NT2/D1 (cell line): ENCODE measurements at places on chromosomes 13 and 19.

DNA sequence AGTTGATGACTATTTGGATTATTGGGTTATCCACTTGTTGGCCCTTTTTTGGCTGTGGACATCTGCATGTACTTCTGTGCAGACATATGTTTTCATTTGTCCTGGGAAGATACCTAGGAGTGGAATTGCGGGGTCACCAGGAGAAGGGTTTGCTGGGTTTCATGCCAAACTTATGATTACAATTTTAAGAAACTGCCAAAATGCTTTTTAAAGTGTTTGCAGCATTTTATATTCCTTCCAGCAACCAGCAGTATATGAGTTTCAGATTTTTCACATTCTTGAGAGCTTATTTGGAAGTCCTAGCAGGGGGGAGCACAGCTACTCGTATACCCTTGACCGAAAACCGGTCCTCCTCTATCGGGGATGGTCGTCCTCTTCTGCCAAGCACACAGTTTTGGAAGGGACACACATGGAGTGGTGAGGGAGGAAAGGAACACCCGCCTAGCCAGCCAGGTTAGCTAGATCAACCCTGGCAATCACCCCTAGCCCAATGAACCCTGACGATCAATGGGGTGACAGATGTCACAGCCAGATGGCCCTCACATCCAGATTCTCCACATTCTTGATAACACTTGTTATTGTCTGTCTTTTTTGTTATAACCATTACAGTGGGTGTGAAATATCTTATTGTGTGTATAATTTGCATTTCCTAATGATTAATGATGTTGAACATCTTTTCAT lies 26.7 kb upstream of the RNF113B start:
- DNase-seq: no peak

DNA sequence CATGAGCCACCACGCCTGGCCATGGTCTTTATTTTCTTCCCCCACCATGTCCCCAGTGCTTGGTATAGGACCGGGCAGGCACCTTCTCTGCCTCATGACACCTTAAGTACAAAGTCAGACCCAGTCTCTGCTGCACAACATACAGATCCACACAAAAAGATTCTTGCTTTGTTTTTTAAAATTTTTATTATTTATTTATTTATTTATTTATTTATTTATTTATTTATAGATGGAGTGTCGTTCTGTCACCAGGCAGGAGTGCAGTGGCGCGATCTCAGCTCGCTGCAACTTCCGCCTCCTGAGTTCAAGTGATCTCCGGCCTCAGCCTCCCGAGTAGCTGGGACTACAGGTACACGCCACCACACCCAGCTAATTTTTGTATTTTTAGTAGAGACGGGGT lies 2.5 kb upstream of the NFIX start:
- no peak for DNase-seq

GRCh38 chr13:105579821-105580710 lies 955.4 kb downstream of the EFNB2 start:
- DNase-seq: no peak

- no peak for DNase-seq
These were observed 6.6 kb downstream of the MEGF8 start for GRCh38 chr19:42332059-42332458.

DNA sequence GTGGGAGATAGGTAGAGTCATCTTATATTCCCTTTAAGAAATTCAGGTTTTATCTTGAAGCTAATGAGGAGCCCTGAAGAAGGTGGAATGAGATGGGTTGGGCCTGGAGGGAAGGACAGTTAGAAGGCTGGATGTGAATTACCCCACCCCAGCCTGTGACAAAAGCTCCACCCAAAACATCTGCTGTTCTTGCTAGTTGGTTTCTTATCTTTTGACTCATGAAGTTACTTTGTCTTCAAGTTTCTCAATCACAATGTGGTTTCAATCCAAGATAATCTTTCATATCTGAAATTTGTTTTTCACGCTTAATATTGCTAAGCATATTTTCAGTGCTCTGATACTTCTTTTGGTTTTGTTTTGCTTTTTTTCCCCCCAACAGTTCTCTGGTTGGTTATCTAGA lies 38.3 kb upstream of the HMGB1 start:
- no peak for DNase-seq

GRCh38 chr13:61391426-61391825 lies 24.2 kb downstream of the PCDH20 start:
- no peak for DNase-seq

GRCh38 chr13:110511509-110512181 lies 49.9 kb downstream of the RAB20 start:
- no peak for DNase-seq

DNA sequence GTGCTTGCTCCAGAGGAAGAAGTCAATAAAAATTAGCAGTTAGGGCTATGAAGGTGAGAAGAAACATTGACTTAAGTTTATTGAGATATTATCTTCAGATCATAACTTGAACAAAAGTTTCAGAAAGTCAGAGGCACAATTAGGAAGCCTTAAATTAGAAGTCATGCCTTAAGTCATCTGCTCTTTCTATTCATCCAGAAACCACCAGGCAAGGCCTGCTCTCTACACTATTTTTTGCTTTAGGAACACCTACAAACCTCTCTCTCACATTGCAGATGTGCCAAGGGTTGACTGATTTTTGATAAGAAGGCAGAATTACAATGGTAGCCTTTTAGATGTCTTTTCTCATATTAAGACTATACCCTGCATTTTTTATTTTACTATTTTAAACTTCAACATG lies 268.7 kb downstream of the SPRY2 start:
- DNase-seq: no peak

- DNase-seq: no peak
These were observed 13.3 kb downstream of the ZNF574 start for GRCh38 chr19:42089191-42089750.
